ENCODE measurements at places on chromosomes 6 and 20.

- DNase-seq, result no peak
Measured at GRCh38 chr20:16846006-16846405, 97.8 kb downstream of the OTOR start.

GRCh38 chr6:156260815-156261214 is 516.4 kb upstream of the ARID1B start:
- no peak for DNase-seq

DNA sequence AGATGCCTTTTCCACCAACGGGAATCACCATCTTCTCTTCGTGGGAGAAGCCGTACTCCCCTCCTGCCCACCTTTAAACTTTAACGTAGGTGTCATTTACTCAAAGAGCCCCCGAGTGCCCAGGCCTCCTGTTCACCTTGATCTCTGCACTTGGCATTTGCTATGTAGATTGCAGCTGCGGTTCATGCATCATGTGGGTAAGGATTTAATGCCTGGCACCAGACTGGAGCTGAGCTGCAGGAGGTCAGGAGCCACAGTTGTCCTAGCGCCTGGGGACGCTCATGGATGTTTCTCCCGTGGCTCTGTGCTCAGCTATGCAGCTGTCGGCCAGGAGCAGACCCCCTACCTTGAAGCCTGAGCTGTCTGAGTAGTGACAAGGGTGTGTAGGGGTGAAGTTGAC is 133.7 kb downstream of the CDH4 start:
- no peak for DNase-seq

GRCh38 chr6:41591859-41592502 is 45.8 kb downstream of the FOXP4 start:
- peak; percentile 63 for DNase-seq

DNA sequence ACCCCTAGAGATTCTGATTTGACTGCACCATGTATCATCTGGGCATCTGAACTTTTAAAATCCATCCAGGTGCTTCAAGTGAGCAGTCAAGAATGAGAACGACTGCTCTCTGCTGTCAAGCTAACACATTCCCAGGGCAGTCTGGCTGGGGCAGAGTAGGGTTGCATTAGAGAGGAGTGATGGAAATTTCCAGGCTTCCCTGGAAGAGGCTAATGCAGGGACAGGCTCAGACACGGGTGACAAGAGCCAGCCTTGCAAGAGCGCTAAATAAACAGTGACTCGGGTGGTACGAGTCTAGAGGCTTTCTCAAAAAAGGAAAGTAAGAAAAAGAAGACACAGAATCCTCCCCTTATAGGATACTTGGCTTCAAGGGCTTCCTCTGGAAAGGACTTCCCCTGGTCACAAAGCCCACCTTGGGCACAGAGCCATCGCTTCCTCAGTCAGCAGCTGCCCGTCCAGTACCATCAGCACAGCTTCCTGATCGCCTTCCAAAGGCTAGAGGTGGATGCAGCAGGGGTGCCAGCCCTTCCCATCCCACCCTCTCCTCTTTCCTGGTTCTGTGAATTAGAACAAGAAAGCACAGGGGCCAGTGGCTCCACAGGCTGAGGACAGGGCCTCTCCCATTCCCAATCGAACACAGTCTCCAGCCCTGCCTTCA is 177.4 kb upstream of the RREB1 start:
- DNase-seq, result no peak

DNA sequence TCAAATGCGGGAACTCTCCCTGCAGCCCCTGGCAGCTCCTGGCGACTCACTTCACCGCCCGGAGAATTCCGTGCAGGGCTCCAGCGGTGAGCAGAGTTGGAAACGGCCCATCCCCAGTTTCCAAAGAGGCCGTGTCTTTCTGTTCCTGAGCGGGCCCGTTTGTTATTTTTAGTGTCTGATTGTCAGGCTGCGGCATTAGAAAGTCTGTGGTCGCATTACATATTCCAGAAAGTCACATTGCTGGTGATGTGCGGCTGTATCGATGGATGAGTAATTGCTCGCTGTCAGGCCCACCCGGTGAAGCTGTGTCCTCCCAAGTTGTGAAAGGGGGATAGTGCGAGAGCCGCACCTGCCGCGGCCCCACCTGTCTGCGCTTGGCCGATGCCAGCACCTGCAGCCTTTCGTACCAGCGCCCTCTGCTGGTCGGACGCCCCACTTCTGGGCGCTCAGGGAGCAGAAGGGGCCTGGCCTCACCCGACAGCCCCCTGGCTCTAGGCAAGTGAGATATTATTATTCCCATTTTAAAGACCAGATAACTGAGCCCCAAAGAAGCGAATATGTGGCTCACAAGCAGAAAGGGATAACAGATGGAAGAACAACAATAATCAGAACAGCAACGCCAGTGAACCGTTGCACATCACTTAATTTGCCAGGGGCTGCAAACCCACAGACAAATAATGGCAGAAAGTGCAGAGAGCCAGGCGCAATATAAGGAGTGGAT is 244.9 kb downstream of the TSHZ2 start:
- DNase-seq, result peak; percentile 71

DNA sequence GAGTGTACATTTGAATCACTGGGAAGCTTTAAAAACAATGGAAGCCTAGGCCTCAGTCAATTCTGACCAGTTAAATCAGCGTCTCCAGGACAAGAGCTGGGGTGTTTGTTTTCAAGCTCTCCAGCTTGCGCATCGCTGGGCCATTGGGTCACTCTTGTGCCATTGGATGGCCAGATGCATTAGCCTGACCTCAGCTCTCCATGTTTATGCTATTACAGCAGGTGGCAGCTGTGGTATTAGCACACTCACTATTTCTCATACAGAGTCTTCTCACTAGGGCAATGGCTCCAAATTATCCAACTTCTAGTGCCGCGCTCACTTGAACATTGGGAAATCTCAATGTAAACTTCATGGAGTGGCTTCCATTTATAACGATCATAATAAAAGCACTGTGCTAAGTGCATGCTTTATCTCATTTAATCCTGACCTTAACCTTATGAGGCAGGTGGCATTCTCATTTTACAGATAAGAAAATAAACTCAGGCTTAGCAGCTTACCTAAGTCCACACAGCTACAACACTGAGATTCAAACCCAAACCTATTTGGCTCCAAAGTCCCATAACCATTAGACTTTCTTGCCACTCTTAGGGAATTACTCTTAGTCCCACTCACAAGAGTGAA is 108.8 kb downstream of the PPP1R14C start:
- no peak for DNase-seq

DNA sequence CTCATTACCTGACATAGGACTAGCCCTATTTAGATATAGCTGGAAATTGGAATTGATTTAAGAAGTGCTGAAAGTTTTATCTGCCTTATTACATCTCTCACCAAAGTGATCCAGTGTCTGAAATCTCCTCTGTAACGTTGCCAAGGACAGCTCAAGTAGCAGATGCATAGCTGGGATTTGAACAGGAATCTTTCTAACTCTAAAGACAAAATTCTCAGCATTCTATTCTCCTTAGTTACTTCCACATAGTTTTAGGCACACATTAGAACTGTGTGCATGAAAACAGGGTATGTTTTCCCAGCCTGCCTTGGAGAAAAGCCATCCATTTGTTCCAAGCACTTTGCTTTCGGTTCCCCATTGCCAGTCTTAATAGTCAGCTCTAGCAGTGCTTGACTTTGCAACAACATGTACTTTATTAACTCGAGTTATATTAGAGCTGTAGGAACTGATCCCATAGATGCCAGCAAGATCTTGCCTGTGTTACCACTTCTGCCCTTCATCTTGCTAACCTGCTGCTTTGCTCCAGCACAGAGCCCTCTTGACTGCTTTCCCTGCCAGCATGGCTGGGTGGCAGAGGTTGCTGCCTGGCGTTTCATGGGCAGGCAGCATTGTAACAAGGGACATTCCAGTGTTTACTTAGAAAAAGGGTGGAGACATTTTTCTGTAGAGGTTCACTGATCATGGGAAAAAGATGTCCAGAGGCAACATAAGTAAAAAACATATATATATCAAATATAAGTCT is 56.1 kb upstream of the STMND1 start:
- DNase-seq, result no peak

- DNase-seq, result peak; percentile 23
Measured at GRCh38 chr6:7243179-7243981, 69.6 kb downstream of the SSR1 start.

DNA sequence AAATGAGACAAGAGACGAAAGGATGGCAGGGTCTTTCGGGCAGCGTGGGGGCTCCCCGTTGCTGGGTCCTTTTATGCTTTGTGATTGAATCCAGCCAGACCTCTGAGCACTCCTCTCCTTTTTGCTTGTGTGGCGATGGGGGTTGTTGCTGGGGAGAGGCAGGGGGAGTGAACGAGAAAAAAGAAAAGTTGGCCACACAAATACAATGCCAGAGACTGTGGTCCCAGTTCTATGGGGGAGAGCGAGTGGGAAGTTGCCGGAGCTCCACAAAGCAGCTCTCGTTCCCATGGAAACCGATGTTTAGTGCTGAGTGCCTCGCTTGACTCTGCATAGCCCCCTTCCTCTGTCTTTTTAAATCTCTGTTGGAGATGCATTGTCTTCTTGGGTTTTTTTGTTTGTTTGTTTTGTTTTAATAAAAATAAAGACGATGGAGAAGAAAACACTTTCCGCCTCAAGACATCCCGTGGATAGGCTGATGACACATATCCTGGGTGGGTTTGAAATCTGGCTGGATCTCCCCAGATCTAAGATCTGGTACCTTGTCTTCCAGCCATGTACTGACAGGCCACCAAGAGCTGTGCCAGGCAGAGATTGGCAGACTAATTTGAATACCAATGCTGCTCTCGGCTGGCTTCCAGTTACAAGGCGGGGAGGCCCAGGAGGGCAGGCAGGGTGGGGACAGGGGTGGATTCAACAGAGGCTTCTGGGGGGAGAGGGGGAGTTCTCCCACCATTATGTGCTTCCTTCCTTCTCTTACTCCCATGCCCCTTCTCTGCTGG is 529.3 kb downstream of the QKI start:
- no peak for DNase-seq

- no peak for DNase-seq
Measured at GRCh38 chr6:33757113-33757512, 10.4 kb upstream of the IP6K3 start.

GRCh38 chr6:123940551-123940950 is 136.9 kb downstream of the NKAIN2 start:
- no peak for DNase-seq

- no peak for DNase-seq
Measured at GRCh38 chr20:53981752-53982437, 88.5 kb downstream of the BCAS1 start.

DNA sequence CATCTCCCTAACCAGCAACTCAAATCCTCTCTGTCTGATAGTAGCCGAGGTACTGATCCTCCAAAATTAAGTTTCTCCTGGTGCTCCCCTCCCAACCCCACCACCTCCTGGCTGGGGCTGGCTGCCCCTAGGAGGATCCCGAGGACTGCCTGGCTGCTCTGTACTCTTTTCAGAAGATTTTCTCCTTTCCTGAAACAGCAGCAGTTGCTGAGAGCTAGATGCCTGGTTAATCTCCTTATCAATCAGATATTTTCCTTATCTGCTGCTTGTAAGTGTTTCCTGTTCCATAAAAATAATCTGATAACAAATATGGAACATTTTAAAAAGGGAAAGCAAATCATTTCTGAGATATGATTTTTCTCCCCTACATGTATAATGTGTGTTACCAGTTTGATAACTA is 52.8 kb downstream of the ZMYND8 start:
- no peak for DNase-seq

DNA sequence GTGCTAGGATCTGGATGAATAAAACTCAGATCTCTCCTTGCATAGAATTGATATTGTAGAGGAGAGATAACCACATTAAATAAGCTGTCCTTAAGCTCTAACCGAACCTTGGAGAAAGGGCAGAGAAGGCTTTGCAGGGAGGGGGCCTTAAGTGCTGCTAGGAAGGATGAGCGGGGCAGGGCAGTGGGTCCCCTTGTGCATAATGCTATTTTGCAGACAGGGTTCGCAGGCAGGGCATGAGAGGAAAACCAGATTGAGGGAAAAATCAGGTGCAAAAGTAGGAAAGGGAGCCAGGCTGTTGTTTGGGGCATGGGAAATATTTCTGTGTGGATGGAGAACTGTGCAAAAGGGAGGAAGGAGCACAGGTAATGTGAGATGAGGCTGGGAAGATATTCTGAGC is 383.0 kb upstream of the JARID2 start:
- no peak for DNase-seq

- DNase-seq, result no peak
Measured at GRCh38 chr6:6781172-6781872, 192.8 kb downstream of the LY86 start.

DNA sequence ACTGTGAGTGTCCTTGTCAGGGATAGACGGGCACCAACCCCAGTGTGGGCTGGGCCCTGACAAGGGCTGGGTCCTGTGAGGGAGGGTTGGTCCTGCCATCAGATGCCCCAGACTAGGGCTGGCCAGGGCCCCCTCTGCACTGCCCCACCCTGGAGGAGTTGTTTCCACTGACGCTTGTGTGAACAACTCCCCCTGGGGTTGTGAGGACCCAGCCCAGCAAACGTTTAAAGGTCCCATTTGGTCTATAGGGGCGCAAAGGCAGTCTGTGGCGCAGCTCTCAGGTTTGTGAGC is 104.1 kb downstream of the BMP7 start:
- DNase-seq, result no peak

DNA sequence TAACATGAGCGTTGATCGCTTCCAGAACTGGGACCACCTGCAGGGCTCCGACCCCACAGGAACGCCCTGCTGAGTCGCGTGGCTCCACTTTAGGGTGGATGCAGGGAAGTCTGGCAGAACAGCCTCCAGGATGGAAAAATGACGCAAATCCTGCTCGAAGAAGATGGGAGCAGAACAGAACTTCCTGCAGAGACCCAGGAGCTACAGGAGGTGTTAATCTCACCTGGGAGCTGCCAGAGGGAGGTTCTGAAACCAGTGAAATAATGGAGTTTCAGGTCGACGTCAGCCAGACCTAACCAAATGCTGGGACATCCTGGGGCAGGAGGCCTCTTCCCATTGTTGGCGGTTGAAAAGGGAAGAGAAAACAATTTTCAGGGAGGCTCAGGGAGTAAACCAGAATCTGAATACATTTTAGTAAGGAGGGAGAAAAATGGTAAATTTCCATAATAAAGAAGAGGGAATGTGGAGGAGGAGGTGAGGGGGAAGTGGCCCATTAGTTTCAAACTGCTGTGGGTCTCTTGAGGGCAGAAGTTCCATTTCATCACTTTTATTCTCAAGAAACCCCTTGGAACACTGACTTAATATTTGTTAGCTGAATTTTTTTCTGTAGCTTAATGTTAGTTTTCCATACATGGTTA is 558.4 kb upstream of the CDH4 start:
- no peak for DNase-seq

Data from stimulated activated CD8-positive, alpha-beta memory T cell treated with anti-CD3 and anti-CD28 coated beads, Interleukin-12 subunit alpha, Interleukin-12 subunit beta, amount 100 ng/mL, for 1 hour (primary cell).